H7 (cell line): ENCODE measurements at places on chromosomes 1 and 21.

DNA sequence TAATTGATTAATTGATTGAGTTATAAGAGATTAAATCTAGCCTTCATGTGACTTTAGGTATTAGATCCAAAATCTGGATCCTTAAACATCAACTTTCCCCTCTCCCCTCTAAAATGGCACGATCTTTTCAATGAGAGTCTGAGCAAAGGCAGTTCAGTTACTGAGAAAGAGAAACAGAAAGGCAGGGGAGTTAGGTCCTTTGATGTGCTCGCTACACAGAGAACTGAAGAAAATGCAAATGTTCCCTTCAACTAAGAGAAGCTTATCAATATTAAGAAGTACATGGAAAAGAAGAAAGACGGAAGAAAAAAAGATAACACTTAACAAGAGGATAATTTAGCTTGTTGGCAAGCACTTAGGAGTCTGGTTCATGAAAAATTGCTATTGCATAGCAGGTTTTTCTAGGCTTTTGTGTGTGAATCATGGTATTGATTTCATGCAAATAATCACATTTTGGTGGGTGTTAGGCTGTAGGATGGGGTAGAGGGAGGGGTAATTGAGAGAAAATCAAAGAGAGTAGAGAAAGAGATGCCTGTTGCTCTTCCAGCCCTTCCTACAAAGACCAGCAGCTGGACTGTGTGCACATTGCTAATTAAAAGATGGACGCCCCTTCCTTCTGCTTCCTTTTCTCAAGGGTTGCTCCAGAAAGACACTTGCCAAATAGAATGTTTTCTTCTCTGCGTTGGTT lies 307.6 kb upstream of the PLXNA2 start:
- no peak for DNase-seq

DNA sequence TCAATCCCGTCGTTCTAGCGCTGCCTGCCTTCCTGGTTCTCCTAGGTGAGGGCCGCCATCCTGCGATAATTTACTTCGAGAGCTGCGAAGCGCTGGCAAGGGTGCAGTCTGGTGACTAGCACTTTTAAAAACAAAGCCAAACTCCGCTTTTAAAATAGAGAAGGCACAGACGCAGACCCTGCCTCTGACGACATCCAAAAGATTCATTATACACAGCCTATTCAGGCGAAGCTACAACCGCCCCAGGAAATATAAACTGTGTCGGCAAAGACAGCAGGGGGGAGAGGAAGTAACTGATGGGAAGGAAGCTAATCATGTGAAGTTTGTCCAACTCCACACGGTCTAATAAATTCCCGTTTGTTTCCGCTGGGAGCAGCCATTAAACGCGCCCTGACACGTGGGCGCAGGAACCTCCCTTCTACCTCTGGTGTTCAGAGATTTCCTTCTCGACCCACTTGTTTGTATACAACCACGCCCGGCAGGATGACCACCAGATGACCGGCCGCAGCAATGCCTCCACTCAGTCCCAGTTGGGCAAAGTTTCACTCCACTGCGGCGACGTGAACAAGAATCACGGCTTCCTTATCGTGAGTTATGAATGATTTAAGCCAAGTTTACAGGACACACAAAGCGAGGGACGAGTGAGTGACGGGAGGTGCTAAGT lies 1.3 kb downstream of the GNG12 start:
- DNase-seq: peak; percentile 50

GRCh38 chr1:167679714-167680113 lies 42.1 kb upstream of the MPZL1 start:
- no peak for DNase-seq

GRCh38 chr1:224713228-224713627 lies 97.1 kb downstream of the CNIH3 start:
- DNase-seq: no peak

GRCh38 chr1:111203681-111204200 lies 3.3 kb upstream of the DENND2D start:
- peak; percentile 60 for DNase-seq
